Fibroblast of skin of left quadriceps (primary cell): ENCODE measurements at places on chromosomes 2 and 18.

- DNase-seq, result no peak
Measured at GRCh38 chr2:181241366-181241765, 215.8 kb upstream of the ITGA4 start.

DNA sequence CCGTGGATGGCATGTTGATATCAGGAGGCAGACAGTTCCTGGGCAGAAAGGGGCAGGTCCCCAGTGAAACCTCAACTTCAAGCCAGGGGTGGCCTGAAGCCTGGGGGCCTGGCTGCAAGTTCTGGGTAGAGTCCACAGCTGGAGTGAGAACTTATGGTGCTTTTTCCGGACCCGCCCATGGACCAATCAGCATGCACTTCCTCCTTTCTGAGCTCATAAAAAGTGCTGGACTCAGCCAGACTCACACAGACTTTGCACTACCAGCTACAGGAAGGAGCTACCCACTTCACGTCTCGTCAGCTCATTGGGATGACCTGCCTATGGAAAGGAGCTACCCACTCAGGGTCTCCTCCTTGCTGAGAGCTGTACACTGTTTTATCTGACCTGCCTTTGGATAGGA lies 183.1 kb upstream of the MC4R start:
- no peak for DNase-seq

DNA sequence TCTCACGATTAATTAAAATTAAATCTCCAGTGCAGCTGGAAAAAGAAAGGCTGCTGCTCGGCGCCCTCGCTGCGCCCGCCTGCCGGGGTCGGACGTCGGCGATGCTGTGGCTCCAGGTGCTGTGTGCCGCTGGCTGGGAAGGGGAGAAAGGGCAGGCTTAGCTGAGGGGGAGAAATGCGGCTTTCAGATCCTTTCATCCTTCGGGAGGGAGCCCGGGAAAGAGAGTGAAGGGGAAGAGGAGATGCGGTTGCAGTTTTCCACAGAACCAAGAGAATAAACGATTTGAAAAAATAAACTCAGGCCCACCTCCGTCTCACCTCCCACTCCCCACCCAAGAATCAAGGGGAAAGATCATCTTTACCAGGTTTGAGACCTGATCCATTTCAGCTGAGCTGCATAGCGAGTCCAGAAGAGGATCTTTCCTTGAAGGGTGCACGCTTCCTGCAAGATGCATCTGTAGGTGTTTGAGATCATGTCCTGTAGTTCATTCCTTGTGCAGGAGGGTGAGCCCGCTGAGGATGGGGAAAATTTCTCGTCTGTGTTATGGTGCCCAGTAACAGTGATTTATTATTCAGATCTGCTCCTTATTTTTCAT lies 495 bp downstream of the TMEM169 start:
- no peak for DNase-seq

DNA sequence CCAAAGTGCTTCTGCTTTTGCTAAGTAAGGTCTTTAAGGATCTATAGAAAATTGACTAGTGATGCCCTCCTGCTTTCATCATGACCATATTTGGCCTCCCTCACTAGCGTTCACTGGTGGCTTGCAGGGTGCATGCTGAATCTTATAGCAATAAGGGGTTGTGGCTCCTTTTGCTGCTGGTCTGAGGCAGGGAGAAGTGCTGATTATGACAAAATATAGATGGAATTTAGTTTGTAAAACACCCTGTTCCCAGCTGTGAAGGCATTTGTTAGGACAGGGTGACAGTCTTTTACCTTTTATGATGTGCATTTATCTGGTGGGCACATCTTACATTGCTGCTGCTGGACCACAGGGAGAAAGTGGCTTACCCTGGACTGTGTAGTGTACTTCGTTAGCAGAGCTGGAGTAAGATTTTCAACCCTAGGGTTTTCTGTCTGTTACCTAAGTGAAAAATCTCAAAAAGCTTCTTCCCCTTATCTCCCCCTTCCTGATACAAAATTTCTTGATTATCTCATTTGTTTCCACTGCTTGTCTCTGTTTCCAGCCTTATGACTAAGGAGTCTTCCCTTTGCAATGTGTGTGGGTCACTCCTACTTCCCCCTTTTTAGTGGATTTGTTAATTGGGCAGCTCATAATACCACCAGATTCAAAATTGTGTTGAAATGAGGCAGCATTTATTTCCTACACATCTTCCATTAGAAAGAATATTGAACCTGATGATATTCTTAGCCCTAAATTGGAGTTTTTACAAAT lies 21.2 kb upstream of the RPL37A start:
- no peak for DNase-seq

- no peak for DNase-seq
Measured at GRCh38 chr2:75211266-75211770, 12.0 kb upstream of the TACR1 start.

DNA sequence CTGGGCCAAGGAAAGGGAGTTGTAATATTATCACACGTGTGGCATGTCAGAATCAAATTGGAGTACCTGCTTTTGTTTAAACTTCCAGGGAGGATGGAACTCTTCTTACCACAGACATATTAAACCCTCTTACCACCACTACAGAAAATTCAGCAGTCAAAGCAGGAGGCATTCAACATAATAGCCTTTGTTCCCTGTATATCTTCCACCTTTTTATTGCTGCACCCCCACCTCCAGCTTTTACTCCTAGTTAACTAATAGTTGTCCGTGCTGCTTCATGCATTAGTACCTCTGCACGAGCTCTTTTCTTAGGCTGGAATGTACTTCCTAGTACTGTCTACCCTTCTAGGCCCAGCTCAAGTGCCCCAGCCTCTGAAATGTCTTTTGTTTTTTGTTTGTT lies 14.9 kb upstream of the NR4A2 start:
- DNase-seq, result no peak

- DNase-seq, result no peak
Measured at GRCh38 chr2:20174410-20174809, 50.5 kb downstream of the SDC1 start.

GRCh38 chr2:171180229-171180930 lies 19.7 kb upstream of the TLK1 start:
- no peak for DNase-seq

DNA sequence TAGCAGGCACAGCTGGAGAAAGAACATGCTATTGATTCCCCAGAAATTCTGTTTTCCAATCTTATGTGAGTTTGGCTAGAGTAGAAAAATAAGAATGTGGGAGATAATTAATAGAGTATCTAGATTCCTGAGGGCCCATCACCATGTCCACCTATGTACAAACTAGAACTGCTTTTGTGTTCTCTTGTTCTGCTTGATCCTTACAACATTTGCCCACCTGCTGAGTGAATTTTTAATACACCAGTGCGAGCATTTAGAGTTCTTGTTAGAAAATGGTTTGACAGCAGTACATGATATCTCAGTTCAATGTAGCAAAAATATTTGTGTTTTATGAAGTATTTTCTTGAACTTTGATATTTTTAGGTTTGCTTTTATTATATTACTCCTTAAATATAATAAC lies 52.3 kb upstream of the SPAG16 start:
- no peak for DNase-seq

DNA sequence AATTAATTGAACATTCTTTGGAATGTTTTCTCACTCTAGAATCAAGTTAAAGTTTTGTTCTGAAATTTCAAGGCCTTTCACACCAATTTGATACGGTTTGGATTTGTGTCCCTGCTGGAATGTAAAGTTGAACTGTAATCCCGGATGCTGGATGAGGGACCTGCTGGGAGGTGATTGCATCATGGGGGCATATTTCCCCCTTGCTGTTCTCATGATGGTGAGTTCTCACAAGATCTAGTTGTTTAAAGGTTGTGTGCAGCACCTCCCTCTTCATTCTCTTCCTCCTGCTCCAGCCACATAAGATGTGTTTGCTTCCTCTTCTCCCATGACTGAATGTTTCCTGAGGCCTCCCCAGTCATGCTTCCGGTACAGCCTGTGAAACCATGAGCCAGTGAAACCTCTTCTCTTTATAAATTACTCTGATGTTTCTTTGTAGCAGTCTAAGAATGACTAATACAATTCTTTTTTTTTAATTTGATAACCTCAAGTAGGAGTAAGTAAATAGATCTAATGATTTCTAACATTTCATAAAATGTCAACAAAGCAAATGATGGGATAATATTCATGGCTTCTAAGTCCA lies 144.2 kb upstream of the CDH7 start:
- DNase-seq, result no peak

DNA sequence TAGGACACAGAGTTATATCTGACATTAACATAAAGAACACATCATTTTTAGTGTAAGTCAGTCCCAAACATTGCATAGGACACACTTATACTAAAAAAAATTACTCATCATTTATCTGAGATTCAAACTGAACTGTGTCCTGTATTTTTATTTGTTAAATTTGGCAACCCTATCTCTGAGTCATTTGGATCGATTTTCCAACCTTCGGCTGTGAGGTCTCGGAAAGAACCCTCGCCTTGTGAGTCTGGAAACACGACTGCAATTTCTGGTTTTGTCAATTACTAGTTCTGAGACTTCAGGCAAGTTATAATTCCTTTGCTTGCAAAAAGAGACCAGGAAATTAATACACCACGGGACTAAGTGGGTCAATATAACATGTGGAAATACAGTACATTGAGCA lies 14.0 kb downstream of the ATP8B1 start:
- DNase-seq, result peak; percentile 67

DNA sequence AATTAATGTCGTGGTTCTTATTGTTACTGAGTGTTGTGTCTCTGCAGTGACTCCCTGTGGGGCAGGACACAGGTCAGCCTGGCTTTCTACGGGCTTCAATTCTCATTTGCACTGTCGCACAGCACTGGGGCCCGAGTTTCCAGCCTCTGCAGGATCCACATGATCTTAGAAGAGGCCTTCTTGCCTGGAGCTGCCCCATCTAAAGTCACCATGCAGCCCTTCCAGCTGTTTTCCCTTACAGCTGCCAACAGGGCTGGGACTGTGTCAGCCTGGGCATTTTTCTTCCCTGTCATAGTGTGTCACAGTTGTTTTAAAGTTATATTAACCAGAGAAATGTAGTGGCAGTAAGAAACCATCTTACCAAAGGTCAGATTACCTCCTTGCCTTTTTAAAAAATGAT lies 27.0 kb downstream of the FHL2 start:
- no peak for DNase-seq

GRCh38 chr2:135994281-135994680 lies 8.9 kb upstream of the DARS1 start:
- no peak for DNase-seq

DNA sequence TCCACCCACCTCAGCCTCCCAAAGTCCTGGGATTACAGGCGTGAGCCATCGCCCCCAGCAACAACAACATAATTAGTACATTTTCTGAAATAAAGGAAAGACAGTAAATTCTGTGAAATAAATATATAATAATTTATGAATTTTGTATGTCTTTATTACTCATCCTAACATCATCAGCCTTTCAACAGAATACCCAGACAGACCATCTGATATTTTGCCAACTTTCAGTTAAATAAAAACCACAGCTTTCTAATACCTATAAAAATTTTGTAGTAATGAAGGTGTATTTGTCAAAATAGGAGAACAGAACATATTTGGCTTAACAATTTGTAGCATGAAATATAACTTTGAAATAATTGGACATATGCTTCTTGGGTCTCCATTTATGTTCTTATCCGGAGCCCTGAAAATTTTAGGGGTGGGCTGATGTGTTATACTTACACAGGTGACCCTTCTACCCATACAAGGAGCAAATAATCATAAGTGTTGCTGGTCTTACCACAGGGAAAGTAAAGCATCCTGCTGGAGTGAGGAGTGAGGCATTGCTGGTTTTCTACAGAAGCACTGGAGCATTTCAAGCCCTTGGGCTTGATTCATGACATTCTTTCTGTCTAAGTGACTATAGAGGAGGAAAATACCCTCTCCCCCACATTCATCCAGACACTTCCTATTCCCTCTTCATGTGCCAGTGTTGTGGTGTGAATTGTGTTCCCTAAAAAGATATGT lies 99.3 kb downstream of the SPOPL start:
- no peak for DNase-seq

DNA sequence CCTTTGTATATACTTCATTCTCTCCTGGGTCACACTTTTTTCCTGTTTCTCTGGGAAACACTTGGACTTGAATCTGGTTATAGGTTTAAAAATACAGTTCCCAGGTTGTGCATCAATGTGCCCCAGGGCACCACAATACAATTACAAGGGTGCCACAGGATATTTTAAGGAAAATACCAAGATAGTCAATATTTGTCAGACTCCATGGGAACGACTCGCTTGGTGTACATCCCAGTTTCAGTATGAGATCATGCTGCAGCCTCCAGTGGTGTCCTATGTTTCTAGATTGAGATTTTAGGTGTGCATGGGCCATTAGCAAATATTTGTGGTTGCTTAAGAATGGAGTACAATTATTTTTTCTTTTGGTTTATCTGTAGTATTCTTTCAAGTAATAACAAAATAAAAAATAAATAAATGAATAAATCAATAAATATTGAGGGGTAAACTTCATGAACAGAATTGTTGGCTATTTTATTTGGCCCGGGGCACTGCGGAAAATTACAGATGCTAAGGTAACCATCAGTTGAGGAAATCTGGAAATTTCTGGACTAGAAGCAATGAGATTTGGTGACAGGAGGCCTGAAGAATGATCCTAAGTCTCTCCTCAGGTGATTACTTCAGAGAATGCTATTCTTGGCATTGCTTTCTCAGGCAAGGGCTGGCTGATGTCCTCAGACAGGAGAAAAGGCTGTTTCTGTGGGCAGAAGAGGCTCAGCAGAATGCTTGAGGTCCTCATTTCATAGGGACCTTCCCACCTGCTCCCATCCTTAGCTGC lies 649.3 kb upstream of the SOX11 start:
- DNase-seq, result no peak
